Common myeloid progenitor, CD34-positive (primary cell): ENCODE measurements at places on chromosomes 11 and 22.

- no peak for DNase-seq
These were observed 14.4 kb upstream of the OR52K1 start for GRCh38 chr11:4467811-4468606.

- peak; percentile 34 for DNase-seq
These were observed 6.1 kb downstream of the MRGPRE start for GRCh38 chr11:3225826-3226750.

DNA sequence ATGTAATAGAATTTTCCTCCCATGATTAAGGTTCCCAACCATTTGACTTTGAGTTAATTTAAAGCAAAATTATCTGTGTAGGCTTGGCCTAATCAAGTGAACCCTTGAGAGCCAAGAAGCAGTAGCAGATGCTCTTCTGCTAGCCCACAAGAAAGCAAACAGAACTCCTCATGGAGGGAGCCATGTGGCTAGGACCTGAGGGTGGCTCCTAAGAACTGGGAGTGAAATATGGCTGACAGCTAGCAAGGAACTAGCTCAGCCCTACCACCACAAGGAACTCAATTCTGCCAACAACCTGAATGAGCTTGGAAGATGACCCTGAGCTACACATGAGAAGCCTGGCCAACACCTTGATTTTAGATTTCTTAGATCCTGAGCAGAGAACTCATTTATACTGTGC is 167.7 kb downstream of the WNT11 start:
- no peak for DNase-seq

DNA sequence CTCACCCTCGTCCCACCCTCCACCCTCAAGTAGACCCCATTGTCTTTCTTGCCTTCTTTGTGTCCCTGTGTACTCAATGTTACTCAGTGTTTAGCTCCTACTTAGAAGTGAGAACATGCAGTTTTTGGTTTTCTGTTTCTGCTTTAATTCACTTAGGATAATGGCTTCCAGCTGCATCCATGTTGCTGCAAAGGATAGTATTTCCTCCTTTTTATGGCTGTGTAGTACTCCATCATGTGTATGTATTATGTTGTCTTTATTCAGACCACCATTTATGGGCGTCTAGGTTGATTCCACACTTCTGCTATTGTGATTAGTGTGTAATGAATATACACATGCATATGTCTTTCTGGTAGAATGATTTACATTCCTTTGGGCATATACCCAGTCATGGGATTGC is 73.6 kb downstream of the SIK2 start:
- no peak for DNase-seq

DNA sequence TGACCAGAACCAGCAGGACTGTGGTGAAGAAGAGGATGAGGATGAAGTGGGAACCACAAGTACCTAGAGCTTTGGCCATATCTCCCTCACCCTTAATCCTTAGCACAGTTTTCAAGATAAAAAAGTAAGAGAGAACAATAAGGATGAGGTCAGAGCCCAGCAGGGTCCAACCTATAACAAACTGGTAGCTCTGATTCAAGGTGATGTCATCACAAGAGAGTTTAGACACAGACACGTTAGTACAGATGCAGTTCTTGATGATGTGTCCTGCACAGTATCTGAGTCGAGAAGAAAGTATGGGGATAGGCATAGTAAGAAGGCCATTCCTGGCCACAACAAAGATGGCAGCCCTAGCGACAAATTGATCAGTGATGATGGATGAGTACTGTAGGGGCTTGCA is 586 bp downstream of the OR56A5 start:
- DNase-seq: no peak

GRCh38 chr22:41696703-41697102 is 2.6 kb upstream of the MEI1 start:
- DNase-seq: no peak

DNA sequence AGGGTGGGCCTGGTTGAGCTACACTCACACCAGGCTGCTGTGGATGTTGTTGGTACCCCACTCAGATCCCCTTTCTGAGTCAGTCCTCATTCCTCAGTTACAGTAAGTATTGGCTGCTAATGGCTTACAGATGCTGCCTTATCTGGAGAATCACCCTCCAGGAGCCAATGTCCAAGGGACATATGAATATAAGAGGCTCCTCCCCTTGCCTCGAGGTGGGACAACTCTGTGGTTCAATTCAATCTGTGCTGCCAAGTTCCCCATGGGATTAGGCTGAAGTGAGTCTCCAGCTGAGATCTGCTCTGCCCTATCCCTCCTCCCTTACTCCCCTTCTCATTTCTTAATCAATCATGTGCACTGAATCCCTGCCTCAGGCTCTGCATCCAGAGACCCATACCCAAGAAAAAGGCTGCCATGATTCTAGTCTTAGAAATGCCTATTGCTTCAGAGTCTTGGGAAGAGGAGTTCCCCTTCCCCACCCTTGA is 168.8 kb upstream of the SYT13 start:
- no peak for DNase-seq

DNA sequence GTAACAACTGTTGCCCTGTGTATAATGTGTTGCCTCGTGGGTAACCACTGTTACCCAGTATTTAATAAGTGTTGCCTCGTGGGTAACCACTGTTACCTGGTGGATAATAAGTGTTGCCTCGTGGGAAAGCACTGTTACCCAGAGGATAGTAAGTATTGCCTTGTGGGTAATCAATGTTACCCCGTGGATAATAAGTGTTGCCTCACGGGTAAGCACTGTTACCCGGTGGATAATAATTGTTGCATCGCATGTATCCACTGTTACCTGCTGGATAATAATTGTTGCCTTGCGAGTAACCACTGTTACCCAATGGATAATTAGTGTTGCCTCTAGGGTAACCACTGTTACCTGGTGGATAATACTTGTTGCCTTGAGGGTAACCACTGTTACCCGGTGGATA is 17.1 kb upstream of the NXPE4 start:
- no peak for DNase-seq

DNA sequence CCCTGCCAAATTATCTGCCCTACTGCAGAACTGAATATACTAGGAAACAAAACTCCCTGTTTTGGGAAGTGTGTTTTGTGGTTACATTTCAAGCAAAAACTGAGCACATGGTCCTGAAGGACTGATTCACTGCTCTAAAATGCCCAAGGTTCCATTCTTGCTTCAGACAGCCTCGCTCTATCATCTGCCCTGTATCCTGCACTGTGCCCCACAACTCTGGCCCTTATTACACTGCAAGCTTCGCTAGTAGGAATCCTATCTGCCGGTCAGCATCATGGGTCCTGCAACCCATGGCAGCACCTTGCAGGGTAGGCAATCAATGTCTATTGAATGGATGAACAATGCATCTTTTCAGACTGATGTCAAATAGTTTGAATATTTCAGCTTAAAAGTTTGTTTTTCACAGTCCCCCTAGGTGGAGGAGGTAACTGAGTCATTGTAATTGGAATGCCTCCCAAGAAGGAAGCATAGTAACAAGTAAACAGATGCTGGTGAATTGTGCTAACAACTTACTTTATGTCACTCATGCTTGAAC is 21.3 kb downstream of the LAYN start:
- no peak for DNase-seq

- no peak for DNase-seq
These were observed 7.2 kb downstream of the POLD4 start for GRCh38 chr11:67345920-67346819.

GRCh38 chr11:1876361-1877063 is 15.2 kb downstream of the PRR33 start:
- DNase-seq: peak; percentile 42

- DNase-seq: no peak
These were observed 145.8 kb upstream of the ARHGAP20 start for GRCh38 chr11:110857892-110858546.

- DNase-seq: no peak
These were observed 36.5 kb upstream of the MOB2 start for GRCh38 chr11:1523077-1523476.

GRCh38 chr11:14625586-14626205 is 17.9 kb upstream of the PDE3B start:
- DNase-seq: peak; percentile 78

DNA sequence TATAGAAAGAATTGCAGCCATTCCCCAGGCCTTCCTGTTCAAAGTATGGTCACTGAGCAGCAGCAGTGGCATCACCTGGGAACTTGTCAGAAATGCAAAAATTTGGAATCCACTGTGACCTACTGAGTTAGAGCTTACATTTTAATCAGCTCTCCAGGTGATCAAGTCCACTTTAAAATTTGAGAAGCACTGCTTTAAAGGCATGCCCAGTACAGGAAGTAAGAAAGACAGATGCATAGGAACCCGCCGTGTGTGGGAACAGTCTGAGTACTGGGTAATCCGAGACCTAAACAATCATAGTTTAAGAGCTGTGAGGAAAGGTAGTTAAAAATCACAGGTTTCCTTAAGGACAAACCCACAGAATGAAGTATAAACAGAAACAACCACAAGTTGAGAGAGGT is 462.4 kb downstream of the RAB38 start:
- DNase-seq: no peak

DNA sequence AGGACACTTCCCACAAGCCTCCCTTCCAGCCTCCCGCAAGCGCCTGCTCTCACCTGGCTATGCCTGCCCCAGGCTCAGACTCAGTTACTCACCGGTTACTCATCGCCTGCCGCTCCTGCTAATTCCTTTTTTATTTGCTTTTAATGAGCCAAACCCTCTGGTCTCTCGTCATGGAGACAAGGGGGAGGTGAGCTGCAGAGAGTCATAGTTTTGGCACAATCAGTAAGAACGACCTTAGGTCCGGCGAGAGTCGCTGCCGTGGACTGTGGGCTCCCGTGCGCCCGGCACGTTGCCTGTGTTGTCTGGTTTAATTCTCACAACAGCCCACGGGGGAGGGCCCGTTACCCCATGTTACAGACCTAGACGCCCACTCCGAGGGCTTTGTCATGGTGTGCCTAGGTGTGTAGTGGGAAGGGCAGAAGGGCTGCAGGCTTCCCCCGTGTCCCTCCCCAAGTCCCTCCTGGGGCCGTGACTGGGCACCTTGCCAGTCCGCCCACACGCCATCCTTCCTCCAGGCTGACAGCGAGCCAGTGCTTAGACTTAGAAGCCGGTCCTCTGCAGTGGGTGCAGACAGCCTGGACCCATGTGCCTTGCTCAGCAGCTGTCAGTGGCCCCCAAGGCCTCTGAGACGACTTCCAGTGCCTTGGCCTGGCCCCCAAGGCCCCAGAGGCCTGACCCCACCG is 42.2 kb downstream of the WNT7B start:
- peak; percentile 42 for DNase-seq

- DNase-seq: no peak
These were observed 43.8 kb downstream of the C11orf58 start for GRCh38 chr11:16781936-16782919.

GRCh38 chr11:81995889-81996288 is 737.8 kb downstream of the FAM181B start:
- DNase-seq: no peak

DNA sequence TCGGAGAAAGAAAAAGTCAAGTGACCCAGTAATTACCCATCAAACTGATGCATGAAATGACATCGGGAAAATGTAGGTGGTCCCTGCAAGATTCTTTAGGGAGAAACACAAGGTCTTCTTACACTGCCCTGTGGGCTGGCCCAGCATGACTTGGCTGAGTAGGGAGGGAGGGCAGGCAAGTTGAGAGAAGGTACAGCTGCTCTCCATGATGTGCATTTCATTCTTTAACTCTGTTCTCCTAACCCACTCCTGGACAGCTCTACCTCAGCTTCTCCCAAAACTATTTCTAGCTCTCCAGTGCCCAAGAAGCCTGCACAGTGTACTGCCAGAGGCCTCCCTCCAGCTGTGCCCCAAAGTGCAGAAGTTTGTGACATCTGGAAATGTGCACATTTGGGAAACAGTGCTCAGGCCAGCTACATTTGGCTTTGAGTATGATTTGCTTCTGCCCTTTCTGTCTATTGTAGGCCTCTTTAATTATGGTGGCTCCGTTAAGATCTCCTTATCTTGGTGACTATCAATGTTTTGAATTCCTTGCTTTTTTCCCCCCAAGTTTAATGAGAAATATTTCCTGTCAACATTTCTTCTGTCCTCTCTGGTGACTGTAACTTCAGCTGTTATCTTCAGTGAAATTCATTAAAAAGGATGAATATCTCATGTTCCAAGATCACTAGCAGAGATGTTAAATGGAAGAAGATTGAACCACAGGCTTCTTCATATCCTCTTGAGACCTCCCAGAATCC is 26.7 kb upstream of the PRSS23 start:
- DNase-seq: no peak

GRCh38 chr11:93013646-93014045 is 44.2 kb downstream of the MTNR1B start:
- no peak for DNase-seq

- DNase-seq: no peak
These were observed 21.3 kb downstream of the AMPD3 start for GRCh38 chr11:10476342-10476741.

GRCh38 chr11:11396301-11397035 is 43.4 kb upstream of the CSNK2A3 start:
- DNase-seq: no peak

- DNase-seq: no peak
These were observed 192.8 kb upstream of the B3GAT1 start for GRCh38 chr11:134604886-134605285.
